Stimulated activated naive CD8-positive, alpha-beta T cell treated with anti-CD3 and anti-CD28 coated beads, Interleukin-15, Interleukin-2, amounts not matched to agents 100 U/mL and 50 U/mL, for 24 hours (primary cell): ENCODE measurements at places on chromosomes 2 and 18.
A peak's percentile ranks its signal among the peaks of the same experiment; 100 is the strongest.

- no peak for DNase-seq
Measured at GRCh38 chr2:18740474-18740881, 151.1 kb upstream of the NT5C1B start.

GRCh38 chr2:9909106-9909505 is 42.4 kb upstream of the GRHL1 start:
- DNase-seq: no peak

- DNase-seq: no peak
Measured at GRCh38 chr18:37653618-37654017, 88.0 kb upstream of the CELF4 start.

DNA sequence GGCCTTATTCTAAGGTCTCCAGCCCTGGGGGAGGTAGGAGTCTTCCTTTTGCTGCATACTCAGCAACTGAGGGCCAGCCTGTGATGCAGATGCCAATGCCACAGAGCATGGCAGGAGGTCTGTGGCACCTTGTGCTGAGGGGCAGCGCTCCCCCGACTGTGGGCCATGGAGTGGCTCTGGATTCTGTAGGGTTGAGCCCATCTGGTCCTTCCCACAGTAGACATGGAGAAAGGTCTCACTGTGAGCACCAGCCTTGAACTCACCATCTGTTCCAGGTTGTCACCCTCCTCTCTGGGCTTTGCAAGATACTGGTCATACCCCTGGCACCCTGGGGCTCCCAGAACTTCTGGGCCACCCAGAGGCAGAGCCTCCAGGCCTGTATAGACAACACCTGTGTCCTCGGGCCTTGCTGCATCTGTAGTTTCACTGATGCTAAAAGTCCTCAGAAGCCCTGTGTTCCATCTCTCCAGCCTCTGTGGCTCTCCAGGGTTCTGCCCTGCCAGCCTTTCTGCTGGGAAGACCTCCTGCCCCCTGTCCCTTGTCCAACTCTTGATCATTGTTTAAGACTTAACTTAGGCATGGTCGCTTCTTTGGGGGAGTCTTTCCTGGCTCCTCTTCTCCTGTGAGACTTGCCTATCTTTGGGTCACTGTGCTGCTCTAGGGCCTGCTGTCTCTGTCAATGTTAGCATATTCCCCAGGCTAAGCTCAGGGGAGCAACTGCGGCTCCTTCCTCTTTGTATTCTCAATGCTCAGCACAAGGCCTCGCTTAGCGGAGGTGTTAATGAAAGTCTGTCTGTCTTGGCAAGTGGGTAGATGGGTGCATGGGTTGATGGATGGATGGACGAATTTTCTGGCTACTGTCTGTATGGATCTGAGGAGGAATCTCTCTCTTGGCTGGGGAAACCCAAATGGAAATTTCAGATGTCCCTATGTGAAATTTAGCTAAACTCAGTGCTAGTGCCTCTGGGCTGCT is 160.9 kb downstream of the DYSF start:
- DNase-seq: no peak

- no peak for DNase-seq
Measured at GRCh38 chr18:58015065-58015780, 28.8 kb upstream of the NEDD4L start.

DNA sequence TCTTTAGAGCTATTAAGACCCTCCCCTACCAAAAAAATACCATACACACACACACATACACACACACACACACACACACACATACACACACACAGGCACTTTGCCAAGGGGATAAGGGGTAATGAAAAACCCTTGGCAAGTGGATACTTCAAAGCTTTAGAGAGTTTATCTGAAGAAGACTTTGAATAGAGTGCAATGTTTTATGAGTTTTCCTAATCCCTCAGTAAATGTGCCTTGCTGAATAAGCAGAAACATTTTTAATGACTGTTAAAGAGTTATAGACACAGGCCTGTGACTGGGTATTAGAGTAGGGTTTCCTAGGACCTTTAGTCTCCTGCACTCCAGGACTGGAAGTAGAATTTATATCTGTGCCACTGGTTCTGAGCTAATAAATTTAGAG is 75.5 kb upstream of the CTAGE1 start:
- DNase-seq: no peak

- DNase-seq: peak; percentile 38
Measured at GRCh38 chr2:86793752-86794151, 3.0 kb upstream of the CD8A start.

DNA sequence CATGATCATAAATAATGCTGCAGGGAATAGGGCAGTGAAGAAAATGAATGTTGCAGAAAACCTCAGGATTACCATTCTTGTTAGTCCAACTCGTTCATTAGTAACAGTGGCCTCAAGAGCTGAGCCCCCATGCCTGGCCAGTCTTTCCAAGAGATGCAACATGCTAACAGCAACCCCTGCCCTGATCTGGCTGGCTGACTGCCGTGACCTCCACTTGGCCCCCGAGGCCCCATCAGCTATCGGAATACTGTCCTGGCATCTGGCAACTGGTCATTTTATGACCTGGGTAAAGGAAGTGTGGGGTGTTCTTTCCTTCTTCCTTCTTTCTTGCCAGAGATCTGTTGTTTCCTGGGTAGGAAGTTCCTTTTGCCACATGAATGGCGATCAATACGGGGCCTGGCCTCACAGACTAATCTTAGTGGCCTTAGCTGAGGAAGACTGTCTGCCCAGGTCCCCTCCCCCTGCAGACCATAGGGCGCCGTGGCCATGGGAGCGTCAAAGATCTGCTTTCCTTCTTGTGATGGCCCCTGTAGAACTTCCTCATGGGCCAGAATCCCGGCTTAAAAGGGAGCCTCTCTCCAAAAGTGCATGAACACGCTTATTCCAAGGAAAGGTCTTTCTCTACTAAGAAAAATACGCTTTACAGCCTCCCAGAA is 10.6 kb upstream of the TRABD2A start:
- no peak for DNase-seq

GRCh38 chr2:185174353-185174752 is 564.3 kb upstream of the FSIP2 start:
- no peak for DNase-seq

DNA sequence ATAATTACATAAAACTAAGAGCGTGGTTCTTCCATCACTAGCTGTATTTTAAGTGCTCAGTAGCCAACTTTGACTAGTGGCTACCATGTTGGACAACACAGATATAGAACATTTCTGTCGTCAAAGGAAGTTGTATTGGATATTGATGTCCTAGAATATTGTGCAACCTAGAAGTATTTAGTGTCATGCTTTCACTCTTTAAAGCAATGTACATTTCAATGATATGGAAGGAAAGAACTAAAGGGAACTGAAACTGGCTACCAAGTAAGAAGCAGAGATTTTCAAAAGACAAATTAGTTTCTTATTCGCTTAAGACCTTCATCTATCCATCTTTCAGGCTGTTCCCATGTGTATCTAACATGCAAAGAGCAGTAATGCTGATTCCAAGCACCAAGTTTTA is 85.4 kb upstream of the EML6 start:
- no peak for DNase-seq

DNA sequence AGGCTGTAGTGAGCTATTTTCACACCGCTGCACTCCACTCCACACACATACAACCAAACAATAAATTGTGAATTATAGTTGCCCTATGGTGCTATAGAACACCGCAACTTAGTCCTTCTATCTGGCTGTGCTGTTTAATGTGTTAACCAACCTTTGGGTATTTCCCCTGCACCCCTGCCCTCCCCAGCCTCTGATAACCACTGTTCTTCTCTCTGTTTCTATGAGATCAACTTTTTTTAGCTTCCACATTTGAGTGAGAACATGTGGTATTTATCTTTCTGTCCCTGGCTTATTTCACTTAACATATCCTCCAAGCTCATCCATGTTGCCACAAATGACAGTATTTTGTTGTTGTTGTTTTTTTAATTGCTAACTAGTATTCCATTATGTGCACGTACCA is 32.5 kb downstream of the TET3 start:
- DNase-seq: no peak

GRCh38 chr2:33247365-33247764 is 229.1 kb upstream of the RASGRP3 start:
- no peak for DNase-seq

DNA sequence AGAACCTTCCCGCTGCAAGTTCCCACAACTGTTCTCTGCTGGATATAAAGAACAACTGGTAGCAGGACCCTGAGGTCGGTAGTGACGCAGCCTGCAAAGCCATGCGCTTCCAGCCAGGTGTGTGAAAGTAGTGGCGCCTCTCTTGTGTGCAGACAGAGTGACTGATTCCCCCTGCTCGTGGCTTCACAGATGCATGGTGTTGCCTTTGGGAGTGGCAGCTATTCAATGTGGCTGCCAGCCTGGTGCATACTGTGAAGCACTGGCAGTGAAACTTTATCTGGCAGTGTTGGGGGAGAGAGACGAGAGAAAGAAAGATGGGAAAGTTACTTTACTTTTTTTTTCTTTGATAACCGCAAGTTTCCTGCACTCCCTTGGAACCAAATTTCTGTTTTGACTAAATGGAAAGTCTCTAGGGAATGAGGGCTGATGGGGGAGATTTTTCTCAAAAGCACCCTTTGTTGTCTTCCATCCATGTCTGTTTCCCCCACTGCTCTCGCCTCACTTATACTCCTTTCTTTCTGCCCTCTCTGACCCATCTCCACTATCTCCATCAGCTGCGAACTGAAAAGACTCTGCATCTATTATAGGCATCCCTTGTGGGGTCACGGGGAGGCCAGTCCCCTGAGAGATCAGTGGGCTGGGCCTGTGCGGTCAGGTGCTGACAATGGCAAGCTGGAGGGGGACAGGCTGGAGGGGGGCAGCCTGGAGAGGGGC is 90.0 kb upstream of the TNP1 start:
- DNase-seq: no peak

- DNase-seq: no peak
Measured at GRCh38 chr2:232854082-232854481, 16.0 kb upstream of the SNORC start.

DNA sequence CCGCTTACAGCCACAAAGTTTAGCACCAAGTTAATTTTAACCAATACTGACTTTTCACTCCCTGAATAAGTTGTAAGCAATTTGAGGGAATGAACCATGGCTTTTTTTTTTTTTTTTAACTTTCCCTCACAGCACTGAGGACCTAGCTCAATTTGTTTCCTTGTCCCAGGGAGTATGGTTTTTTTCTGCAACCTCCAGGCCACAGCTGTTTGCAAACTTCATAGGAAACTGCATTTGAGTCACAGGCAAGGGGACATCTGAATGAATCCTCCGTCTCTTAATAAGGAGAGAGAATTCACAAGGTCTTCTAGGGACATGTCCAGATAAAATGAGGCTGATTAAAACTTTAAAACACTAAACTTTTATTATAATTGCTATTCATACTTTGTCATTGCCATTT is 181.5 kb downstream of the GFPT1 start:
- no peak for DNase-seq

DNA sequence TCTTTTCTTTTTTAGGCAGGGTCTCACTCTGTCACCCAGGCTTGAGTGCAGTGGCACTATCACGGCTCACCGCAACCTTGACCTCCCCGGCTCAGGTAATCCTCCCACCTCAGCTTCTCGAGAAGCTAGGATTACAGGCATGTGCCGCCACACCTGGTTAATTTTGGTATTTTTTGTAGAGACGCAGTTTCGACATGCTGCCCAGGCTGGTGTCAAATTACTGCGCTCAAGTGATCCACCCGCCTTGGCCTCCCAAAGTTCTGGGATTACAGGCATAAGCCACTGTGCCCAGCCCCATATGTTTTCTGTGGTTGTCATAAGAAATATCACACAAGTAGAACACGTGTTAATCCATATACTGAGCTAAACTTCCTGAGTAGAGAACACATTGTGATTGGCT is 14.6 kb downstream of the ENOSF1 start:
- DNase-seq: no peak

DNA sequence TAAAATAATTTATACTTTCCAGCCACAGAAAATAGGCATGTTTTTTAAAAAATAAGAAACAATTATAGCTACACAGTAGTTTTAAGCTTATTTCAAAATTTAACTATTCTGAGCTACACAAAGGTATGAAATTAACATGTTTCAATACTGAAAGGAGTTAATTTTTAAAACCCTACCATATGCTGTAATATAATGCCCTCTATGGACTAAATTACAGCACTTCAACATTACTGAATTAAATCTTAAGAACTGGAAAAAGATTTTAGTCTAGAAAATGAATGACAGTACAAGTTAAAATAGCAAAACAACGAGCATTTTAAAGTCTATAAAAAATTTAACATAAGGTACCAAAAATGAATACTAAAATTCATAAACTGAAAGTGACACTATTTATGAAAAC is 36.3 kb downstream of the RTN4 start:
- DNase-seq: no peak

DNA sequence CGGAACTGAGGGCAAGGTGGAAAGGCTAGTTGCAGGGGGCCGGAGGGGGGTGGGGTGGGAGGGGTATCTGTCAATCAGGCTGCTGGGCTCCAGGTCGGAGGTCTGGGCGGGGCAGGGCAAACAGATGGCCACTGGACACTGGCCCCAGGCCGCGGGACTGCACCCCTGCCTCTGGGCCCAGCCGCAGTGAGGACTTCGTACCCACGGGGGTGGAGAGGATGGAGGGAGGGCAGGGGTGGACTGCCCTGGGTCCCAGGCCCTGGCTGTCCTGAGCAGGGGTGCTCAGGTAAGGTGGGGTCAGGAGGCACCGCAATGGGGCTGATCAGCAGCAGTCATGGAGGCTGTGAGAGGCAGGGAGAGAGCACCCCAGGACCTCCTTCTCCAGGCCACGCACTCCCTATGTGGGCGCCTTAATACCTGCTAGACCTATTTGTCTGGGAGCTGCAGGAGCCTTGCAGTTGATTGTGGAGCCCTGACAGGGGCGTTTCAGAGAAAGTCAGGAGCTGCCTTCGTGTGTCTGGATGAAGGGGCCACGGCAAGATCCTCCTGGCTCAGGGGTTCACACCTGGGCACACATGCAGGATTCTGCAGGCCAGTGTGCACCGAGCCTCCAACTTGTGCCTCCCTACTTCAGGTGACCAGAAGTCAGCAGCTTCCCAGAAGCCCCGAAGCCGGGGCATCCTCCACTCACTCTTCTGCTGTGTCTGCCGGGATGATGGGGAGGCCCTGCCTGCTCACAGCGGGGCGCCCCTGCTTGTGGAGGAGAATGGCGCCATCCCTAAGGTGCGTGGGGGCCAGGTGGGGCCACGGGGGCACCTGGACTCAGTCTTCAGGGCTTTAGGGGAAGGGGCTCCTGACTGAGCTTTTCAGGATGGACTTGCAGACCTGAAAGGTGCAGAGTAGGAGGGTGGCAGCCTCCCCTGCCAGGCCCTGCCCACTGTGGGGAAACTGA is 1.5 kb downstream of the CTDSP1 start:
- DNase-seq: peak; percentile 19

DNA sequence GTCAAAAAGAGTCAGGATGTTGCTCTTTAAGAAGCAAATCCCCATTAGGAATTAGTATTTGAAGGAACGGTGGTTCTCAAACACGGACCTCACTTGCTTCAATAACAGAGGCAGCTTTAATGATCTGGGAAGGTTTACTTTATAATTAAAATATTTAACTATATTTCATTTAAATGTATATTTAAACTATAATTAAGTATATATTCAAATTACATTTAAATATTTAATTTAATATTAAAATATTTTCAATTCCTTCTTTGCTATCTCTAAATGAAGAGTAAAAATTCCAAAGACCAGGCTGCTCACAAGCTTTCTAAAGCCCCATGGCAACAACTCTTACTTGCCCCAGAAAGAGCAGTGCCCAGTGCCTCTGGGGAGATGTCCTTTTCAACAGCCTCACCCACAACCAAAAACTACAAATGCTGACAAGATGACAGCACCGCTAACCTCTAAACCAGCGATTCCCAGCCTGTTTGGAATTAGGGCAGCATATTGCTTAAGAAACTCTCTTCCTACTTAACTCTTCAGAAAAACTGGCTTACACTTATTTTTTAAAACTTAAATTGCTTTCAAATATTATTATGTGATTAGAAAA is 62.9 kb upstream of the POU3F3 start:
- no peak for DNase-seq

- DNase-seq: no peak
Measured at GRCh38 chr2:197704434-197705120, 592 bp upstream of the MARS2 start.

GRCh38 chr2:29880084-29880483 is 41.3 kb downstream of the ALK start:
- DNase-seq: no peak
